ENCODE measurements at places on chromosomes 2 and 18.

GRCh38 chr2:9552219-9553178 is 3.1 kb downstream of the ADAM17 start:
- DNase-seq = no peak

DNA sequence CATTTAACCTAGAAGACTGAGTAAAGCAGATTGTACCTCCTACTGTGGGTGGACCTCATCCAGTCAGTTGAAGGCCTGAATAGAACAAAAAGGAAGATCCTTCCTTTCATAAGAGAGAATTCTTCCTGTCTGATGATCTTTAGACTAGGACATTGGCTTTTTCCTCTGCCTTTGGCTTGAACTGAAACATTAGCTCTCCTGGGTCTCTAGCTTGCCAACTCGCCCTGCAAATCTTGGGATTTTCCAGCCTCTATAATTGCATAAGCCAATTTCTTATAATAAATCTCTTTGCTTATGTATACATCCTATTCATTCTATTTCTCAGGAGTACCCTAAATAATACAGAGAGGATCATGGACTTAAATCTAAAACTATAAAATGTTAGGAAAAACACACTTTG is 6.2 kb upstream of the KDSR start:
- no peak for DNase-seq

- DNase-seq = peak; percentile 35
Measured at GRCh38 chr2:65186872-65187851, 40.5 kb upstream of the ACTR2 start.

DNA sequence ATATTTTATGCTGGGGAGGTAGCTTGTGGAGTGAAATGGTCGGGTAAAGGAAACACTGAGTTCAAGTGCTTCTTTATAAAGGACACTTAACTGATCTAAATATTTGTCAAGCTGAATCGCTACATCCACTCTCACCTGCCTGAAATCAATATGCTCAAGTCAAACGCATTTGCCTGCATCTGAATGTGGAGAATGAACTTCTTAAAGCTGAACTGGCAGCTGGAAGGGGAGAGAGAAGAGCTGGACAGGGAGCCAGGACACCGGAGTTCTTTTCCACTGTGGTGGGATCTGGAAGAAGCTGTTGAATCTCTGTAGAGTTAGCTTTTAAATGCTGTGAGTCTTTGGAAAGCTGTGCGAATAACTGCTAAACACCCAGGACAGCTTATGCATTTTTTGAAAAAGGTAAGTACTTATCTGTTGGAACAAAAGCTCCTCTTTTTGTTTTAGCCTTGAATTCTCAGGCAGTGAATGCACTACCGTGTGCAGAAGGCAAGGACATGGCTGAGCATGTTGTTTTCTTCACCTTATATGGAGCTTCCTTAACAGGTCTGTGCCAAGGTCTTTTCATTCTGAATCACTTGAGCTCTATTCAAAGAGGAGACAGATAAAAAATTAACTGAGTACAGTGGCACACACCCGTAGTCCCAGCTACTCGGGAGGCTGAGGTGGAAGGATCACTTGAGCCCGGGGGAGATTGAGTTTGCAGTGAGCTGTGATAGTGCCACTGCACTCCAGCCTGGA is 74.2 kb upstream of the KLF7 start:
- DNase-seq = no peak

- DNase-seq = no peak
Measured at GRCh38 chr2:68861330-68861729, 9.9 kb downstream of the BMP10 start.

DNA sequence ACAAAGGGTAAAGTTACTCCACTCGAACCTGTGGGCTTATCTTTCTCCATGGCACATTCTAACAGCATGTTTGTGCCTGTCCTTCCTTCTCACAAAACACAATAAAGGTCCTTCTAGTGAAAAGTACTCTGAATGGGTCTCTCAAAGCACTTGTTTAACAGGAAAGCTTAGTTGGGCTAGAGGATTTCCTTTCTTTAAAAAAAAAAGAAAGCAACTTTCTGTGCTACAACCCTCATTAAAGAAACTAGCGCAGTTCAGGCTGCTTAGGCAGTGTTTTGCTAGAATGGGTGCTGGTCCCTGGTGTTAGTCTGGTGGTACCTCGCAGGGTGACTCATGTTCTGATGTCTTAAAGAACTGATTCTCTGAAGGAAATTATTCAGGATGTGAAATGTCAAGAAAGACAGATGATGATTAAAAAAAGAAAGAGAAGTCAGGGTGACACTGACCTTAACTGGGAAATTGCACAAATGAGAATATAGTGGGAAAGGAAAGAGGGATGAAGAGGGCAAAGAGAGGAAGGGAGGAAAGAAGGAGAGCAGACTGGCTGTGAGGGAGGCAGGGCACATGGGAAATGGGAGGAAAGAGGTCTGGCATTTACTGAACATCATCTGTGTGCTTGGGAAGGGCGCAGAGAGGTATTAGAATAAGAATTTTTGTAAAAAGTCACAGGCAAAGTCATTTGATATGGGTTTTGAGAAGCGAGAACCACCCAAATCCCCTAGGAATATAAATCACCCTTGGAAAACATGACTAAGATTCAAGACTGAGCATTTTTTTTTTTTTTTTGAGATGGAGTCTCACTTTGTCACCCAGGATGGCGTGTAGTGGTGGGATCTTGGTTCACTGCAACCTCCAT is 74.9 kb downstream of the ATP8B1 start:
- DNase-seq = no peak

DNA sequence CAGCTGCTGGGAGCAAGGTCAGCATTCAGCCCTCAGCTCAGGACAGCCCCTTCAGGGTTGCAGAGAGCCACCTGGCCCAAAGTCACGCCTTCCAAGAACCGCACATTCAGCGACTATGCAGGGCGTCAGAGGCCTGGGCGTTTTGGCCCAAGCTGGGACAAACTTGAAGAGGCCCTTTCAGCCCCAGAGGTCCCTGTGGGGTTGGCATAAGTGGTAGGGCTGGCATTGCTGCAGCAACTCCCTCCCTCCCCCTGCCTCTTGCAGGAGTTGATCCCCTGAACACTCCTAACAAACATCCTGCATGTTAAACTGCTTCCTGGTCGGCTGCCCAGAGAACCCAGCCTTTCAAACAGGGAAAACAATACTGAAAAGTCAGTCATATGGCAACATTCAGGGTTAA is 192.9 kb upstream of the SMAD2 start:
- DNase-seq = peak; percentile 41

DNA sequence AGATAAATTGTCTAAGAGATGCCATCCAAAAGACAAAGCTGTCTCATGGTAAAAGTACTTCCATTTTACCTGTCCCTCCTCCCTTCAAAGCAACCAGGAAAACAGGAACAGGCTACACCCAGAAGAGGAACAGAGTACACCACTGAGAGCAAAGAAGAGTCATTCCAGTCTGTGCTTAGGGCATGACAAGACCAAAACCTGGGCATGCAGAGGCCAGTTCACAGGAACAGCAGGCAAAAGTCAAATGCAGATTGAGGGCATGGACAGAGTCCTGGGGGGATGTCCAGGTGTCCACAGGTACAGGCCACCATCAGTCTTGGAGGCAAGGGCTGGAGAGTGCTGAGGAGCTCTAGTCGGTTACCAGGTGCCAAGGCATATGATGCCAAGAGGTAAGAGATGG is 23.7 kb downstream of the PLEK start:
- no peak for DNase-seq

GRCh38 chr2:9638532-9638931 is 7.7 kb upstream of the YWHAQ start:
- peak; percentile 74 for DNase-seq

GRCh38 chr2:20382965-20383810 is 32.5 kb upstream of the PUM2 start:
- no peak for DNase-seq

DNA sequence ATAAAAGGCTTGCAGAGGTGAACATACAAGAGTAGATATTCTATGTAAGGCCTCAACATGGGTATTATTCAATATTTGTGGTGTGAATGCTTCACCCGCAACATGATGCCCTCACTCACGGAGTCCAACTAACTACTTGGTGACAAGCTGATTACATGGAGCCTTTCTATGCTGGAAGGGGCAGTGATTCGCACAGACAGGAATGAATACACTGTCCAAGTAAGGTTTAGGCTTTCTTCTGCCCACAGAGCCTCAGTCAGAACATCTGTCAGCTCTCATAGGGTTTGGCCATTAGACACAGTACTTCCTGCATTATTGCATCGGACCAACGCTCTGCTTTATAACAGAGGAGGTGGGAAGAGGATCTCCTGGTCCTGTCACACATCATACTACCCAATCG is 80.3 kb upstream of the SLC35G4 start:
- DNase-seq = no peak

- DNase-seq = no peak
Measured at GRCh38 chr18:25434745-25435144, 82.8 kb upstream of the ZNF521 start.

- DNase-seq = no peak
Measured at GRCh38 chr2:105261061-105261460, 19.5 kb downstream of the GPR45 start.

- no peak for DNase-seq
Measured at GRCh38 chr2:230162981-230163380, 56.8 kb downstream of the SP110 start.

Data from nucleus accumbens (tissue), 56 donors.